ENCODE measurements at places on chromosomes 1 and 21.

- DNase-seq: no peak
Measured at GRCh38 chr1:119651641-119652040, 3.6 kb upstream of the ZNF697 start.

DNA sequence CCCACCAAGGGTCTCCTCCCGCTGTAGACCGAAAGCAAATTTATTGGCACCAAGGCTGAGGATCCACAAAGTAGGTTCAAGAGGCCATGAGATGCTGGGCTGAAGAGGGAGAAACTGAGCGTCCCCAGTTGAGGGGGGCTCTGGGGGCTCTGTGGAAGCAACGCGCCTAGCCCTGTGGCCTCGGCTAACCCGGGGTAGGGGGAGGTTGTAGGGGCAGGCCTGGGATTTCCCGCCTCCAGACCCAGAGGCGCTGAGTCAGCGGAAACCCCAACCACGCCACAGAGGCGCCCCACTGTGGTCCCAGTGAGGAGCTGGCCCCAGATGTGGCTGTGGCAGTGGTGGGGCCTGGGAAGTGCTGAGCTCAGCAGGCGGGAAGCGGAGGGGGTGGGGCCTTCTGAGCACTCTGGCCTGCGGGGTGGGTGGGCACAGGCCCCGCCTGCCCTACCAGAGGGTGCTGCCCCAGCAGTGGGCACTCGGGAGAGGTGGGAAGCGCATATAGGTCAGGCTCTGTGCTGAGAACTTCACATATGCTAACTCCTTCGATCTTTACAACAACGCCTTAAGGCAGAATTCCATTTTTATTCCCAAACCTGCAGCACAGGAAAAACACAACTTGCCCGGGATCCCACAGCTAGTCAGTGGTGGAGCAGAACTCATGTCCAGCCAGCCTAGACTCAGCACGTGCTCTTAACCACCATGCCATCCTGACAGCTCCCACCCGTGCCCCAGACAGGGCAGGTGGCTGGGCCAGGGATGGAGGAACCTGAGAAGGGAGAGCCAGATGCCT, 1.5 kb upstream of the COL16A1 start:
- no peak for DNase-seq

DNA sequence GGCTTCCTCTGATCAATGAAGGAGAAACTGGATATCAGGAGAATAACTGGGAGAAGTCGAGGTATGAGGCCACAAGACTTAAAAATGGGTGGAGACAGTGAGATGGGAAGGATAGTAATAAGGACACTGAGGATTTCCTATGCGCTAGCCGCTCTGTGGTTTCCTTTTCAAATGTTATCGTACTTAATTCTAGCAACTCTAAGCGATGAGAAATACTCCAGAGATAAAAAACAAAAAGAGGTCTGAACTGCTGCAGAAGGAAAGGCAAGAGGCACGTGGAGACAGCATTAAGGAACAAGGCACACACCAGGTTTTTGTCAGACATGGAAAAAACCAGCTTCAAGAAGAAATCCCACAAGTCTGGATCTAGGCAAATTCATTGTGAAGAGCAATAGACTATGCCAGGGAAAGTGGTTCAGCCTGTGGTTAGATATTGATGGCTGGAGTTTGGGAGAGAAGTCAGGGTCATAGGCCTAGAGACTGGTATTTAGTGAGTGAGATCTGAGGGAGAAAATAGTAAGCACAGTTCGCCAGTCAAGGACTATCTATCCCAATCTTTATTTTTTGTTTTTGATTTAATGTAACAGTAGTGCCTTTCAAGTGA, 5.3 kb downstream of the CLCA2 start:
- no peak for DNase-seq

DNA sequence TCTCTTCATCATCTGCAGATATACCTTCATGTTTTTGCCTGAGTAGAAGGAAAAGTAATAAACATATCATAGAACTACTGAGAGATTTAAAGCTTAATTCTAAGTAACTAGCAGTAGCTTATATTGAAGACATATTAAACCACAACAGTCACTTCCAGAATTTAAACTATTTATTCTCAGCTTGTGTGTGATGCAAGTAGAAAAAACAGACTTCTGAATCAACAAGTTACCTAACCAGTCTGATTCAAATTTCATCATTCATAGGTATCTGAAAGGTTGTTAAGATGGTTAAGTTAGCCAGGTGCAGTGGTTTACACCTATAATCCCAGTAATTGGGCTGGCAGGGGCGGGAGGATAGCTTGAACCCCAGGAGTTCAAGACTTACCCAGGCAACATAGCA, 41.9 kb downstream of the SPAG17 start:
- DNase-seq: no peak

All from inflammatory macrophage (primary cell).